Fibroblast of upper back skin (primary cell): ENCODE measurements at places on chromosomes 5 and 9.
A peak's percentile ranks its signal among the peaks of the same experiment; 100 is the strongest.

- no peak for DNase-seq
These were observed 49.0 kb downstream of the NKD2 start for GRCh38 chr5:1057485-1058082.

GRCh38 chr5:14545862-14546261 lies 35.7 kb upstream of the OTULINL start:
- DNase-seq = no peak

DNA sequence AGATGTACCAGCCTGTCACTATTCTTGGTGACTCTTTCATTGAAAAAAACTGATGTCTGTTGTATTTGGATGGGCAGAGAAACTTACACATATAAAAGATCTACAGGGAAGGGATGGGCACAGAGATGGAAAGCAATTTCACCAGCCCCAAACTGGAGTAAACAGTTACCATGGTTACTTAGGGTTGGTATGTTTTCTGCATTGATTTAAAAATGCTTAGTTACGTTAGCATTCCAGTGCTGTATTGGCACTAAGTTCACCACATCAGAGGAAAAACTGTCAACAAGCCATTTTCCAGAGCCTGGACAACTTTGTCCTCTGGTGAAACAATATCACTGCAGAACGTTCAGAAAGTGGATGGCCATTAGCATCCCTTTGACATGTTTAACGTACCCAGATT lies 28.0 kb downstream of the MARCHF3 start:
- DNase-seq = no peak

- DNase-seq = peak; percentile 53
These were observed 253.7 kb upstream of the NFIL3 start for GRCh38 chr9:91677331-91677730.

GRCh38 chr9:127705577-127706379 lies 1.0 kb upstream of the CFAP157 start:
- DNase-seq = no peak
